NCI-H1436 (cell line): ENCODE measurements at places on chromosomes 6 and 20.
A peak's percentile ranks its signal among the peaks of the same experiment; 100 is the strongest.

GRCh38 chr20:47672166-47672565, 113.1 kb downstream of the SULF2 start:
- DNase-seq: no peak

DNA sequence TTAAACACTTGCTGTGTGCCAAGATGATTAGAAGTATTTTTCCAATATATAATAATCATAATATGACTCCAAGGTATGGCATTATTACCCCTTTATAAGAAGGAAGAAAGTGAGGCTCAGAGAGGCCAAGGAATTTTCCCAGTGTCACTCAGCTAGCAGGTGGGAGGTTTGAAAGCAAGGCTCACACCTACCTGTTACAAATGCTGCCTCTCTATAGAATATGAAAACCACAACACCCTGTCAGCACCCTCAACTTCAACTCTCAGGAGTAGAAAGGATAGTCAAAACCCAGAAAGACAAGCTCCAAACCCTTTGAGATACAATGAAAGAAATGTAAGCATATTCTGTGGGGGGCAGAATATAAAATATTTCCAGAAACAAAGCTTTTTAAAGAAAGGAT, 76.7 kb downstream of the LAMP5 start:
- no peak for DNase-seq

- DNase-seq: no peak
Measured at GRCh38 chr20:57991211-57991881, 237.1 kb downstream of the ANKRD60 start.

DNA sequence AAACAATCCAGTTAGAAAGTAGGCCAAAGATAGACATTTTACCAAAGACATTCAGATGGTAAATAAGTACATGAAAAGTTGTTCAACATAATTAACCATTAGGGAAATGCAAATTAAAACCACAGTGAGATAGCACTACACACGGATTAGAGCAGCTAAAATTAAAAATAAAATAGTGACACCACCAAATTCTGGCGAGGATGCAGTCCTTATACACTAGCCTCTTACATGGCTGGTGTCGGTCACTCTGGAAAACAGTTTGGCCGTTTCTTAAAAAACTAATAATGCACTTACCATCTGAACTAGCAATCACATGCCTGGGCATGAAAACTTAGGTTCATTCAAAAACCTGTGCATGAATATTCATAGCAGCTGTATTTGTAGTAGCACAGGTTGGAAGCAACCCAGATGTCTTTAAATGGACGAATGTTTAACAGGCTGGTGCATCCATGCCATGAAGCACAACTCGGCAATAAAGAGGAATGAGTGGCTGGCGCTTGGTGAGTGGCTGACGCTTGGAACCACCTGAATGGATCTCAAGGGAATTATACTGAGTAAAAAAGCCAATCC, 77.0 kb downstream of the FAM120B start:
- DNase-seq: no peak

- peak; percentile 28 for DNase-seq
Measured at GRCh38 chr20:62914970-62915457, 11.3 kb downstream of the DIDO1 start.

DNA sequence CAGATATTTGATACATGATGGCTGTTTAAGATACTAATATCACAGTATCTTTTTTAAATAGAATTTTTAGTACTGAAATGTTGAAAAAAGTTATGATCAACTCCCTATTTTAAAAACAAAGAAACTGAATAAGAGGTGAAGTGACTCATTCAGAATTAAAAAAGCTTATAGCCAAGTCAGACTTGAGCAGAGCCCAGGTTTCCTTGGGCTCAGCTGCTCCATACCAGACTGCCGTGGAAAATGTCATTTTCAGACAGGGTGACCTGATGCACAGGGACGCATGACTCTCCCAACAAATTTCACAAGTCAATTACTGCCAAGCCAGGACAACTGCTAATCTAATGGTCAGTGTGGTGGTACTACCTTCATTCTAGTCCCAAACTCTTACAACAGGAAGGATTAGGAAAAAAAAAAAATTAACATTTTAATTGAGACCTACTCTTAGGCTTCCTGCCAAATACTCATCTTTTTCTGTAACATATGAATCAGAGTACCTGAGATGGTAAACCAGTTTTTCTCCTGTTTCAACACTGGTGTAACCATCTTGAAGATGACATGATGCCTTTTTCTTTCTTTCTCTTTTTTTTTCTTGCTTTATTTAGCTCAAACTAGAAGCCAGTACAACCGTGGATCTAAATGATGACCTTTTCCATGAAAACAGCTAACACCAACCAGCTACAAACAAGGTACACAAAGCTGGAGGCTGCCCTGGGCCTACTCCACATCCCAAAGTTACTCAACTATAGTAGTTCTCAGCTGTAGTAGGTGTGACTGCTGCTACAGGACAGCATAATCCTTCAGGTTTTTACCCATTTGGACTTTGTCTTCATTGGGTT, 30.5 kb downstream of the SLC22A23 start:
- no peak for DNase-seq
